ENCODE measurements at places on chromosomes 5 and 9.

- no peak for DNase-seq
Measured at GRCh38 chr5:172664681-172665541, 23.8 kb downstream of the NEURL1B start.

DNA sequence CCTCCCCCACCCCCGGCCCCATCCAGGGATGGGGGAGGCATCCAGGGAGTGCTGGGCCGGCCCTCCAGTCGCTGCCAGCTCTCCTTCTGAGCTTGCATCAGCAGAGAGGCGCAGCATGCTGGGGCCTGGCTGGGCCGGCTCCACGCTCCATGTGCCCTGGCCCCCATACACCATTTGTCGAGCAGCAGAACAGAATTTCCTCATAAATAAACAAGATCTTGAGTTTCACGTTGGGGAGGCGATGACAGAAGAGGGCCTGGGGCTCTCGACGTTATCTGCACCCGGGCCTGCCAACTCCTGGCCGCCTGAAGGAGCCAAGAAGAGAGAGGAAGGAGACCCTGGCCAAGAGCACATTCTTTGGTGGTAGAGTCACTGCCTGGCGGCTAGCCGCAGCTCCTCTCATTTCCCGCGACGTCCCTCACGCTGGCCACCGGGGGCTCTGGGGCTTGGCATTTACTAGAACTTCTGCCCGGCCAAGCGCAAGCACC is 177.0 kb downstream of the FGF18 start:
- no peak for DNase-seq

DNA sequence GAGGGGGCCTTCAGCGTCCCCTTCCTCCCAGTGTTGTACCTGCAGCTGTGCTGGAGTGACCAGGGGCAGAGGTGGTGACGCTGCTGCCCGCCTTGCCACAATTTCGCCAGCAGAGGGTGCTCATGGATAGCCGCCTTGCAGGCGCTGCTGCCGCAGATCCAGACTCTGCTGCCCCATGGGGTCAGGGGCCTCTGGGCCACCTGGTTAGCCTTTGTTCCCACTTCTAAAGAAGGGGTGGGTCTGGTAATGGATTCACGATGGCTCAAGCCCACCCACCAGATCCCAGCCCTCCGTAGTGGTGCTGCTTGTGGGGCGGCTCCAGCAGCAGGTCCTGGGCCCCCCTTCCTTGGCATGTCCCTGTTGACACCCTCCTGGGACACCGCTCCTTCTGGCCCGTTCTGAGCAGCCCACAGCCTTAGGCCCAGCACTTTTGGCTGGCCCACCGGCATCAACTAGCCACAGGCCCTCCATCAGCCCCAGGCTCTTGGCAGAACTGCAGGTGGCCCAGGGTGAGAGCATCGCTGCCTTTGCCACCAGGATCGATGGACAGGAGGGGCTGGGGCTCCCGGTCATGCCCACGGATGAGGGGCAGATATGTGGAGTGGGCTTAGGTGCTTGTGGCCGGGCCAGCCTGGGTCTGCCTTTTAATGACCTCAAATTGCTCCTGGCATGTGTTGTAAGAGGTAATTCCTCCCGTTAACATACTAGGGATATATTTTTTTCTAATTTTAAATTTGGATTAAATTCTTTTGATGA is 57.2 kb downstream of the COL5A1 start:
- DNase-seq: peak; percentile 19

- no peak for DNase-seq
Measured at GRCh38 chr9:81080900-81081299, 608.4 kb downstream of the TLE1 start.

GRCh38 chr5:125325488-125326149 is 579.2 kb upstream of the ZNF608 start:
- no peak for DNase-seq

GRCh38 chr5:105963696-105964255 is 1707.0 kb downstream of the EFNA5 start:
- no peak for DNase-seq

DNA sequence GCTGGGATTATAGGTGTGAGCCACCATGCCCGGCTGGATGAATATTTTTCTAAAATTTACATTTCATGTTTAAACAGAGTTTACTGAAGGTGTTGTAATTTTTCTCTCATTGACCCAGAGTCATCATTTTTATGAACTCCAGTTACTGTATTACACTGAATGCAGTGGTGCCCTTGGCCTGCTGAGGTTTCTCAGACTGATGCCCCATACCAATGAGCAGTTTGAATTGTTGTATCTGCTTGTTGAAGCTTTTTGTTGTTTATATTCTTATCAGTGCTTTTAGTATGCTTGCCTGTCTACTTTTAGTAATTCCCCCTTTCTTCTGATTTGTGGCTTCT is 29.9 kb downstream of the NFX1 start:
- no peak for DNase-seq

GRCh38 chr9:16257604-16258003 is 612.9 kb downstream of the BNC2 start:
- DNase-seq: no peak

GRCh38 chr5:147427521-147428401 is 82.1 kb downstream of the DPYSL3 start:
- no peak for DNase-seq

DNA sequence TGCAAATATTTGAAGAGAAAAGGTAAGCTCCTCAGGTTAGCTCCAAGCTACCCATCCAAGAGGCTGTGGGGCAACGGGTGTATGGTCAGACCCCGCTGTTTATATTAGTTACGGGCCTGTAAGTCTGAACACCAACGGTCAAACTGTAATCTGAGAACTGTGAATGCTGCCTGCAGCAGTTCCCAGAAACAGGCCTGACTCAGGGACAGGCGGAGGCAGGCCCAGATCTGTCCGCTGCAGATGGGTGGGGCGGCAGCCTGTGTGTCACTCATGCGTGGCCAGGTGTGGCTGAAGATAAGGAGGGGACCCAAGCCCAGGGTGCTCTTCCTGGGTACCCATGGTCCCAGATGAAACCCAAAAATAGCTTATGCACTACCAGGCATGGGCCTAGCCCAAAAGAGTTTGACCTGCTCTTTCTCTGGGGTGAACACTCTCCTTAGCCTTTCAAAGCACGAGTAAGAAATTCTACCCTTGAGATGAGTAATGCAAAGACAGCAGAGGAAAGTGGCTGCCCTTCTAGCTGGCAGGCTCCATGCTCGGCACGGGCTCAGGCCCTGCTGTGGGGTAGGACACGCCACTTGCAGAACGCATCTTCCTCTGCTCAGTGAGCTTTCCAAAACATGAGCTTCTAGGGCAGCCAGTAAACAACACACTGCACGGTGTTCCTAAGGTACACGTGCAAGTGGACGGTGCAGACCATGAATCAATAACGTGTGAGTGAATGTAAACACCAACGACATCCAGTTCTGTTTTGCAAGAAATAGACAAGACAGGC is 9.1 kb downstream of the UBAC1 start:
- no peak for DNase-seq

DNA sequence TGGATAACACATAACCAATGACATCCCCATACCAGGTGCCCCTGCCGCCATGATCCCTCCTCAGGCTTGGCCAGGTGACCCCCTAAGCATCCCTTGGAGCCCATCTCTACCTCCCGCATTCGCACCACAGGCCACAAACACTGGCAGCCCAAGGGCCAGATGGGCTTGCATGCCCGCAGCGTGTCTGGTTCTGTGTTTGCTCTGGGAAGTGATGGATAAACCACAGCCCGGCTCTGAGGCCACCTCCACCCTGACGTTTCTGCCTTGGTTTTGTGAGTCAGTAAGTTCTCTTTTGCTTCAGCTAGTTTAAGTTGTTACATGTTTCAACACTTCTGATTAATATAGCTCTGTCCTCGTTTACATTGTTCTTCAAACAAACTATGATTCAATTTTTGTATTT is 172.4 kb upstream of the PHYKPL start:
- DNase-seq: no peak

- DNase-seq: no peak
Measured at GRCh38 chr5:105503950-105504349, 1941.4 kb upstream of the NUDT12 start.

- DNase-seq: no peak
Measured at GRCh38 chr5:149471406-149472183, 79.6 kb downstream of the CSNK1A1 start.

GRCh38 chr9:83596899-83597504 is 25.9 kb upstream of the IDNK start:
- peak; percentile 22 for DNase-seq

DNA sequence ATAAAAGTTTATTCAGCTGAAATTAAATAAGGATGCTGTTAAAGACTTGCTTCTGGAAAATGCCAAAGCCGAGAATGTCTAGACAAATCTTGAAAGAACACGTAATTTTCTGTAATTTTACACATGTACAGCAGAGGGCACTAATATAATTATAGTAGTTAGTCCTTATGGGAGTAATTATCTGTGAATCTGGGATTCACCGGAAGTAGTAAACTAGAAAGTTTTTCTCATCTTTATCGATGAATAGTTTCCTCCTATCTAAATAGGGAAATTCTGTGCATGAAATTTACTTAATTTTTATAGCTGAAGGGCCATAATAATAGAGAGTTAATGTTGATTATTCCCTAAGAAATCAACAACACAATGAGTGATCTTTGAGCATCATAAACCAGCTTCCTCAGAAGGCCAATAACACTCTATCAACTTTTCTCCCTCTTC is 18.4 kb upstream of the CNTLN start:
- no peak for DNase-seq

- DNase-seq: peak; percentile 19
Measured at GRCh38 chr5:138792195-138792790, 39.1 kb downstream of the CTNNA1 start.

DNA sequence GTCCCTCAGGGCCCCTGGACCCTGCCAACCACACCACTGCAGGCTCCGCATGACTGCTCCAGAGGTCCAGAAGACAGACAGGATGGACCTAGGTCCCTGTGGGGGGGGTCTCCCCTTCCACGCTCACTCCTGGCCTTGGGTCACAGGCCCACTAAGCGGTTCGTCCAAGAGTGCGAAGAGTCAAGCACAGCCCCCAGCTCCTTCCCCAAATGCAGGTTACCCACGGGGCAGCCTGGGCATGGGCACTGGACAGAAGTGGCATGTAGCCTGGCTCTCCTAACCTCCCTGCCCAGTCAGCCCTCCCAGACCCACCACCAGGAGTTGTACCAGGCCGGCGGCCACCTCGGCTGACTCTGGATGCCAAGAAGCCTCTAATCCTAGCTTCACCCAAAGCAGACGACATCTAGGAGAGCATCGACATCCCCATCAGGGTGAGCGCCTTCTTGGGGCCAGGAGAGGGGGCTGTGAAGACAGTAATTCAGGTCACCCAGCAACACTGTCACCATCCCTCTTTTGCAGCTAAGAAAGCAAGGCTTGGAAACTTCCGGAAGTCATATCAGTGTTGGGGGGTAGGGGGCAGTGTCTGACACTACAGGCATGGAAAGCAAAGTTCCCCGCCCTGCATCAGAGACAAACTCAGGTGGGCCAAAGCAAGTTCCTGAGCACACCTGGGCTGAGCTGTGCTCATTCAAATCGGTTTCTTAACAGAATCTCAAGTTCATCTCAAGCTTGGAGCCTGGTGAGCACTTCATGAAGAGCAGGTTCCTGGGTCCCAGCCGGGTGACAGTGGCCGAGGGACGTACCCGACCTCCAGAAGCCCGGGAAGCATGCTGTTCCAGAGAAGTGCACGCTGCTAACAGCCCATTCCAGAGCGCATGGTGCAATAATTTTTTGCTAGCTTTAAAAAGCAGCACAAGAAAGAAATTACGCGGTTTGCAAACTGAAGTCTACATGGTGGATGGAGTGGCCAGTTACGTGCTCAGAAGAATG is 68.7 kb downstream of the SEMA4D start:
- peak; percentile 69 for DNase-seq

GRCh38 chr9:132457504-132458236 is 47.7 kb downstream of the CFAP77 start:
- DNase-seq: no peak

GRCh38 chr5:4387290-4387689 is 752.8 kb upstream of the ADAMTS16 start:
- DNase-seq: no peak

All from activated CD4-positive, alpha-beta T cell treated with anti-CD3 and anti-CD28 coated beads for 4 hours (primary cell).